GF-D8 (cell line): ENCODE measurements at places on chromosomes 3 and 15.

- no peak for DNase-seq
These were observed 352.6 kb downstream of the NLGN1 start for GRCh38 chr3:173750095-173750494.

- DNase-seq, result no peak
These were observed 35.1 kb upstream of the SPTBN5 start for GRCh38 chr15:41928637-41929620.

- DNase-seq, result no peak
These were observed 147.3 kb upstream of the UBE2E2 start for GRCh38 chr3:23055733-23056376.

- DNase-seq, result no peak
These were observed 186.9 kb upstream of the TLE3 start for GRCh38 chr15:70284438-70285214.

DNA sequence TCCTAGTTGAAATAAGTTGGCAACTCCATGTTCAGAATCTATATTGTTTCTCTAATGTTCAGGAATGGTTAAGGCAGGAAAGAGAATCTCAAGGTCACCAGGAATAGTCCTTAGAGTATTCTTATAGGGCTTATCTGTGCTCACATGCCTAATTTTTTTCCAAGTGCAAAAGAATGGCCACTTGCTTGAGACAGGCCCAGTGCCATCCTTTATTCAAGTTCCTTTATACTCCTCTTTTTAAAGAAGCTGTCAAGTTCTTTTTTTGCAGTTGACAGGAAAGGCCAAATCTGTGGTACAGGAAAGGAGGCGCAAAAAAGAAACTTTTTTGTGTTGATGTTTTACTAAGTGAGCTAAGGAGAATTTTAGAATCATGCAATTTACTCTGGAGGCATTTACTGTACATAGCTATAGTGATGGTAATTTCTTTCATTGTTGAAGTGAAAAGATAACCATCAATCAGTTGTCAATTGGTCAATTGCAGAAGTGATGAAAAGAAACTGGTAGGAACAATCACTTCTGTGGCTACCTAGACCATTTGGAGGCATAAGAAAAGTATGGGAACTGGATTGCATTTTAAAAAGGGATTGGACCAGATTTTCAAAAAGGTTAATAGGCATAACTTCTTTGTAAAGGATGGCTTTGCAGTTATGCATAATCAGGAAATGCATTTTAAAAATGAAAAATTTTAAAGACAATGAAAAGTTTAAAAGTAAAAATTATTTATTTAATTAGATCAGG lies 102.5 kb upstream of the SOX2 start:
- DNase-seq, result no peak

GRCh38 chr3:14428087-14429033 lies 26.0 kb downstream of the SLC6A6 start:
- DNase-seq, result no peak

DNA sequence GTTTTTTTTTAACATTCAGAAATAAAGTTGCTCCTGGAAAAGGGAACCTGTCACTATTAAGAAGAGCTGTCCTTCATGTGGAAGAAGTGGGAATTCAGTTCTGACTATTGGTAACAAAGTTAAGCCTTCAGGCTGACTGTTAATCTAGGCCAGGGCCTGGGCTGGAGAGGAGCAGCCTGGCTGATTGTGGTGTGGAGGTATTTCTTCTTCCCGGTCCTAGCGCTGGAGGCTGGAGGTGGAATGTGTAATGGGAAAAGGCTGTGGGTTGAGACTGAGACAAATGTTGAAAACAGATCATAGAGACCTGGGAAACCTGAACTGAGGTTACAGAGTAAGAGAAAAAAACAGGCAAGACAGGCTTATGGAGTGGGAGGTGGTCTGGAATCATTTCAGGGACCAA lies 23.8 kb upstream of the SH3BP5 start:
- no peak for DNase-seq

GRCh38 chr3:11720304-11720898 lies 76.7 kb upstream of the VGLL4 start:
- peak; percentile 58 for DNase-seq

DNA sequence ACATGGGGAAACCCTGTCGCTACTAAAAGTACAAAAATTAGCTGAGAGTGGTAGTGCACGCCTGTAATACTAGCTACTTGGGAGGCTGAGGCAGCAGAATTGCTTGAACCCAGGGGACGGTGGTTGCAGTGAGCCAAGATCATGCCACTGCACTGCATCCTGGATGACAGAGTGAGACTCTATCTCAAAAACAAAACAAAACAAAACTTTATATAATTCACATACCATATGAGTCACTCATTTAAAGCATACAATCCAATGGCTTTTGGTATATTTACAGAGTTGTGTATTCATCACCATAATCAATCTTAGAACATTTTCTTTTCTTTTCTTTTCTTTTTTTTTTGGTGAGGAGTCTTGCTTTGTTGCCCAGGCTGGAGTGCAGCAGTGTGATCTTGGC lies 8.7 kb downstream of the PXK start:
- no peak for DNase-seq

GRCh38 chr3:59116233-59116537 lies 66.4 kb upstream of the CFAP20DC start:
- no peak for DNase-seq

DNA sequence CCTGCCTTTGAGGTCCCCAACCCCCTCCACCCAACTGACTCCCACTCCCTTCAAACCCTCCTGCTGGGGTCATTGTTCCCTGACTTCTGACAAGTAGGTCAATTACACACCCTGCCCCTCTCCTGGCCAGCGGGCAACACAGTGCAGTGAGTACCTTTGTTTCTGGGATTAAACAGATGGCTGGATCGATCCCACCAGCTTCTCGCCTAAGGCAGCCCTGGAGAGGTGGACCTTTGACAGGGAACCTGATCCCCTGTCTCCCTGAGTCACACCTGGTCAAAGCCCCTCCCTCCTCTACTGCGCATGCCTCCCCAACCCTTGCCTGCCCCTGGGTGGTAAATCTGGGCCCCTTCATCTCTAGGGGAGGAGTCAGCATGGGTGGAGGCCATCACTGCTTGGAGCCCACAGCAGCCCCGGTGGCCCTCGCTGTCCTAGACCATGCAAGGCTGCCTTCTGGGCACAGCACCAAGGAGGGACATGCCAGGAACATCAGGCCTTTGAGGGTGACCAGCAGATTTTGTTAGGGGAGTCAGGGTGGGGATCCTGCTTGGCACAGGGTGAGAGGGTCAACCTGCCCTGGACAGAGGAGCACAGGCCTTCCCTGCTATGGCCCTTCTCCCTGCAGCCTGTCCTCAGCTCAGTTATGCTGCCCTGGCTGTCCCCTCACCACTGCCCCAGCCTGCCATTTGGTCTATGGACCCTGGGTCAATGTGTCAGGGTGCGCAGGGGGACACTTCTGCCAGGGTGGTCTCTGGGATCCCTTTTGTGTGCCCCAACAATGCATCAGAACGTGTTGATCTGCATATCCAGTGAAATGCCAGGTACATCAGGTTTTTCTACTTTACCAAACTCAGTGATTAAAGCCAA lies 9.8 kb upstream of the PRR23E start:
- DNase-seq, result no peak
